ENCODE measurements at places on chromosomes 6 and 20.

- no peak for DNase-seq
Measured at GRCh38 chr6:42294759-42295158, 77.1 kb upstream of the MRPS10 start.

- no peak for DNase-seq
Measured at GRCh38 chr6:130862370-130862769, 35.2 kb downstream of the SMLR1 start.

GRCh38 chr6:149513915-149514314, 29.1 kb upstream of the ZC3H12D start:
- no peak for DNase-seq

GRCh38 chr6:37990762-37991525, 171.4 kb downstream of the ZFAND3 start:
- DNase-seq = no peak

GRCh38 chr6:11039040-11039439, 5.1 kb downstream of the ELOVL2 start:
- DNase-seq = no peak

GRCh38 chr6:5302995-5303622, 41.8 kb downstream of the FARS2 start:
- DNase-seq = peak; percentile 55

DNA sequence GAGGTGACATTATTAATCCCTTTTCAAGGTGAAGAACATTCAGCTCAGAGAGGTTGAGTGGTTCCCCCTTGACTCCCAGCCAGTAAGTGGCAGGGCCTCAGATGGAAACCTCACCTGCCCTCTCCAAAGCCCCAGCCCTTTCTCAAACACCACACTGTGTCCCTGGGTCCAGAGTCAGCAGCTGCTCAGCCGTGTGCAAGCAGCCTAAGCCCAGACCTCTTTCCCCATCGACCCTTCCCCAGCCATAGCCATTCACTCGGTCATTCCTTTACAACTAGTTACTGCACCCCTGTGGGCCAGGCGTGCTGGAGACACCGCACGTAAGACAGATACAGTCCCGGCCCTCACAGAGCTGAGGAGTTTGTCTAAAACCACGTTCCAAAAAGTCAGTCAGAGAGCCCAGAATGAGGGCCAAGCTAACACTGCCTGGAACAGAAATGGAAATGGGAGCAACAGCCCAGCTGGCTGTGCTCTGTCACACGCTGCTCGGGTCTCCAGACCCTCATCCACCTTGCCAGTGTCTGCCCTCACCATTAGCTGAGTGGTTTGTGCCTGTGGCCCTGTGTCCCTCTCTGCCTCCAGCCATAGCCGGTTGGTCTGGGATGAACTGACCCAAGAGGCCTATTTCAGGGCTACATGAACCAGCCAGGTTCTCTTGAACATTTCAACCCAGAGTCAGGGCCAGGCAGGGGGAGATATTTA, 29.6 kb downstream of the ZC3H12D start:
- DNase-seq = no peak

Data from T-cell (primary cell).